Head of caudate nucleus (tissue), 42 donors: ENCODE measurements at places on chromosomes 3 and 15.

DNA sequence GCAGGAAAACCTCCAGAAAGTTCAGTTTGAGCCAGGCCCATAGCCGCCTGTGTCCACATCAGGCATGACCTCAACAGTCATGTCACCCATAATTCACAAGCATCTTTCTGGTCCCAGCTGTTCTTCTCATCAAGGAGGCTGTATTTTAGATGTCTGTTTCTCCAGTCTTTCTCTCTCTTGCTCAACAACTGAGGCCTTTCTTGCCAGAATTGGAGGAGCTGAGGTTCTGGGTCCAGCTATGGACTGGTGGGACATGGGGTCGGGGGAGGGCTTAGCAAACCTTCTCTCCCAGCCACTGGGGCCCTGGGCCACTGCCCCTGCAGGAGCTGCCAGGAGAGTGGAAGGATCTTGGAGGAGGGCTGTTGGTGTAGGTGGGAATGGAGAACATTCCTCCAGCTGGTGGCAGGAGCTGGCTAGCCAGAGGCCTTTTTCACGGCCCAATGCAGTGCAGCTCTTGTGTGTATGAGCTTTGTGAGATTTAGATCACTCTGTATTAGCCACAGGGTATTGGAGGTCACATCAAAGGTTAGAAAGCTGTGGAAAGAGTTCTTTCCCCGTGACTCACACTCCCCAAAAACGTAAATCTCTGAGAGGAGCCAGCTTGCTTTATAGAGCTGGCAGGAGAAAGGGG is 23.5 kb downstream of the MAGEF1 start:
- no peak for DNase-seq

- no peak for DNase-seq
Observed at GRCh38 chr3:5305684-5305989, 118.1 kb downstream of the EDEM1 start.

- DNase-seq: no peak
Observed at GRCh38 chr3:65975032-65975431, 63.7 kb downstream of the MAGI1 start.

DNA sequence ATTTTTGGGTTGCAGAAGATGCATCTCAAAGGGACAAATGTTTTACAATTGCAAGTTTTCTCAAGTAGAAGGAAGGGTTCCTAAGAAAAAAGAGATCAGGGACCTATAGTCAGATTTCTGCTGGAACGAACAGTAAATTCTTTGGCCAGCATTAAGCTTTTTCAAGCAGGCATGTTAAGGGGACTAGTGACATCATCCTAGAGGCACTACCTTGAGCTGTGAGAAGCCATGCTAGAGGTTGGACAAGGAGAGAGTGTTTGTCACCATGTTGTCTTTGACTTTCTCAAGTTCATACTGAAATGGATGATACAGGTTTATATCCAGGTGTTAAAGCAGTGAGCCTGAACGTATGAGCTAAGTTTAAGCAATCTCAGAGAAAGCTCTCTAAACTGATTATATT is 85.2 kb upstream of the WDR72 start:
- DNase-seq: no peak

- no peak for DNase-seq
Observed at GRCh38 chr15:56249092-56249491, 5.4 kb upstream of the RFX7 start.

DNA sequence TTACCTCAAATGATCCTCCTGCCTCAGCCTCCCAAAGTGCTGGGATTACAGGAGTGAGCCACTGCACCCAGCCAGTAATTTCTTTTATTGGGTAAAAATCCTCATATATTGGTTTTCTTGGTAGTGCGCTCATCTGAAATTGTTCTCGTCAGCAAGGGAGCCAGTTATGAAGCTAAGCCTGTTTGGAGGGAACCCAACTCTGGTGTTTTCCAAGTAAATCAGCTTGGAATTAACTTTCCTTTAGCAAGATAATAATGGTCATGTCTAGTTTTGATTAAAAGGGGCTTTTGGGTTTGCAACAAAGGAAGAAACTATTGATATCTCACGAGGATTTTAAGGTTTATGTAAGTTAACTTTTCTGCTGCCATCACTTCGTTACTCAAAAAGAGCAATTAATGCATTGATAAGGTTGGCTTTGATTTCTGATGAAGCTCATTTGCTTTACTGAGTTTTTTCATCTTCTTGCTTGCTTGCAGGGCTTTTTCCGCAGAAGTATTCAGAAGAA is 72.7 kb downstream of the RARB start:
- no peak for DNase-seq

DNA sequence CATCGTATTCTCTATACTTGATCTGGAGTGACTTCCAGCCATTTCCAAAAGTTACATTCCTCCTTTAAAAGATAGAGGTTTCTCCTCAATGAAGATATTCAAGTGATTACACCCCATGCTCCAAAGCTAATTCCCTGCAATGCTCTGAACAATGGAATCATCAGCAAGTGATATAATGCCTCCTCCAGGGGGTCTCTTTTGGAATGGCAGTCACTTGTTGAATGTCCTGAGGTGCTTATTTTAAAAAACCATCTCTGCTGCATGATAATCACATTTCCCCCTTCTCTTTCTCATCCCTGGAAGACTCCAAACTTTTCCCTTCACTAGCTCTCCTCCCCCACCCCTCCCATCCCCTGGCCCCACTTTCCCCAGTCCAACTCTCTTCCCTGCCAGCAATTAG is 2.6 kb downstream of the LHFPL4 start:
- no peak for DNase-seq

DNA sequence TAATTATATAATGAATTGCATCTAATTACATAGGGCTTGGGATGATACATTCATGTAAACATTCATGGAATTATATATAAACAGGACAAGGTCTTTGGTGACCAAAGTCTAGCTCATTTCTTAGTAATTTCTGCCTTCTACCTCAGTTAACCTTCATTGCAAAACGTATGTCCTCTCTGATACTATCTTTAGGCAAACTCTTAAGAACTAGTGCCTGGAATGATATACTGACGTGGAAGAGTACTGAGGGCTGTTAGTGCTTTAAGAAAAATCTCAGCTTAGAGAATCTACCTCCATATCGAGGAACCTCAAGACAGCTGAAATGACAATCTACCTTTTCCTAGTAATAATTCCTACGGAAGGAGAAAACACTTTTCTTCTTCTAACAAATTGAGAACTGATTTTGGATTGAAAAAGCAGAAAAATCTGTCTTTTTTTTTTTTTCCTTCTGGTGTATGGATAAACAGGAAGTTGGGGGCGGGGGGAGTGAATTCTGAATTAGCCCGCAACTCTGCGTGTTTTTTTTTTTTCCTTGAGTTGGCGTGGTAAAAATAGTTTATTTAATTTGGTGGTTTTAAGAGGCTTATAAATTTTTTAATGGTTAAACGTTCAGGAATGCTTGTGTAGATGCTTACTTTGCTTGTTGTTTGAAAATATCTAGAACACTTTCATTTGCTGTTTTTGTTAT is 43.2 kb downstream of the RARB start:
- DNase-seq: no peak

DNA sequence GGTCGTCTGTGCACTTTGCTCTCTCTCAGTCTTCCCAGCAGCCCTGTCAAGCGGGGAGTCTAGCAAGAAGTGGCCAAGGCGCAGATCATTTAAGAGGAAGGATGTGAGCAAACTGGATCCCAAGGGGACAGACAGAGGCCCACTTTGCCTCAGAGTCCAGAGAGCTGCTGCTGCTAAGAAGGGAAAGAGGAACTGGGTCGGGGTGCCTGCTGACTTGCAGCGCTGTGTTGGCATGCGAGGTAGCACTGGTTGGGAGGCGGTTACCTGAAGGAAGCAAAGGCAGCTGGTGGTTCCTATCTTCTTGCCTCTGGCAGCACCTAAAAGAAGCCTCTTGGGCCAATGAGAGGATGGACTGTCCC is 28.1 kb downstream of the SMAD3 start:
- peak; percentile 47 for DNase-seq

DNA sequence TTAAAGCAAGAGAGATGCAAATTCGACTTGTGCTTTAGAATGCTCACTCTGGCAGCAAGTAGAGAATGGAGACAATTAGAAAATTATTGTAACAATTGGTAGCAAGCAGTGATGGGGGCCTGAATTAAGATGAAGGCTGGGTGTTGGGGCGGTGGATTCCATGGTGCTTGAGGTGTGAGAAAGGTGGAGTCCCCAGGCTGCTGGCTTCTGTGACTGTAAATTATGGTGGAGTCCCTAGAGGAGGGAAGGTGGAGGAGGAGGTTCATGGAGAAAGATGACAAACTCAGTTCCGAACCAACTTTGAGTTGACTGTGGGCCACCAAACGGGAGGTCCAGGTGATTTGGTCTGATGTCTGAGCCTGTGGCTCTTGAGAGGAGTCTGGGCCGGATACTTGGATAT is 10.7 kb upstream of the SMAD3 start:
- no peak for DNase-seq

- no peak for DNase-seq
Observed at GRCh38 chr3:156388497-156389448, 166.1 kb downstream of the SSR3 start.

DNA sequence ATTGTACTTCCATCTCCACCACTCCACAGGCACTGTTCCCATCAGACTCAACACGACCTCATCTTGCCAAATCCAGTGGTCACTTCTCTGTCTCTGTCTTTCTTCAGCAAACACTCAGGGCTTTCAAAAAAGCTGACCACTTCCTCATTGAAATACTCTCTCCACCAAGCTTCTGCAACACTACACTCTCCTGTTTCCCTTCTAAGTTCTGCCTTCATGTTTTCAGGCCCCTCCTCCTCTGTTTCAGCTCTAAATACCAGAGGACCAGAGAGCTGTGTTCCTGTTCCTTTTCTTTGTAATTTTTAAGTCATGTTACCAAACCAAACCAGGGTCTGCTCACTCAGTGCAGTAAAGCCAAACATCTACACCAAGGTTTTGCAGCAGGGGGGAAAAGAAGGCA is 33.8 kb upstream of the ACP3 start:
- no peak for DNase-seq

DNA sequence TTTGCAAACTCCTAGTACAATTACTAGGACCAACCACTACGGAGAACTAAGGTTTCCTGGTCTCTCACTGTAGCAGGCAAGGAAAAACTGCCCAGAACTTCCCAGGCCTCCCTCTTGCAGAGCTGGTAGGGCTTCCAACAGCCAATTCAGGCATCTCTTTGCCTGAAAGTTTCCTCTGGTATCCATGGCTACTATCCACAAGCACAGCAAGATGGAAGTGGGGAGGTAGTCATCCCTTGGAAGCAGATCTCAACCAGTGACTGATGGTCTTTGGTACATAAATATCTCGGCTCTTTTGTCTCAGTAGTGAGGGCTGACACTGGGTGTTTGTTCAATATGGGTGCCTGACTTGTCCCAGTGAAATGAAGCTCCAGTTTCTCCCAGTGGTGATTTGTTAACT is 201.3 kb upstream of the MRPL3 start:
- no peak for DNase-seq

- no peak for DNase-seq
Observed at GRCh38 chr15:31228011-31228484, 98.6 kb upstream of the KLF13 start.

- no peak for DNase-seq
Observed at GRCh38 chr3:189772584-189772983, 141.4 kb downstream of the TP63 start.

DNA sequence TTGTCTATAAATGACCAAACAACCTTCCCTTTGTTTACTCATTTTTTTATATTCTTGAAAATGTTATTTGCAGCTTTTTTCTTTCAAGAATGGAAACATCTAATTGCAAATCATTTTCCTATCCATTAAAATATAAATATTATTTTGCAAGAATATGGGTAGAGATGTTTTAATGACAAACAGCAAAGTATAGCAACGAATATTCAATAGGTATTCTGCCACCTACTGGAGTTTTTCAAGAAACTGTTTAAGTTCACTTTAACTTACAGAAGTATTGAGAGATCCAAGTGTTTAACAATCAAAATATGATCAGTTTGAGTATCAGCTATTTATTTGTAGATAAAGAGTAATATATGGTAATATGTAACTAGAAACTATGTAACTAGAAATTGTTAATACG is 6.9 kb upstream of the EOGT start:
- DNase-seq: no peak

DNA sequence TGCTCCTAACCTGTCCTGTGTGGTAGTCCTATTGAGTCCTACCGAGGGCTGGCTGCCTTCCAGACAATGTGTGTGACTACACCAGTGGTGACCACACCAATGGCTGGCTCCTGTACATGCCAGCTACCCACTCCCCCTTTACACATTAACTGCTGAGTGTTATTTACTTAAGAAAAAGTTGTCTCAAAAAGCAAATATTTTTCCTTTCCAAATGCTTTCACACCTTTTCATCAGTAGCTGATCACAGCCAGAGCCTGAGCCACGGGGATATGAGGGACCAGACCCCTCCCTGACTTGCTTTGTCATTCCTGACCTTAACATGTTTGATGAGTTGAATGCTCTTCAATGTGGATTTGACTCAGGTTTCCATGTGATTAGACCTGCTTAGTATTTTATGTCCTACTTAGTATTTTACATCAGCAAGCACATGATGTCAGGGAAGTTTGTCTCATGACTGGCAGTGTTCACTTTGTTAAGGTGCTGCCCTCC is 29.6 kb upstream of the GREM1 start:
- DNase-seq: no peak

DNA sequence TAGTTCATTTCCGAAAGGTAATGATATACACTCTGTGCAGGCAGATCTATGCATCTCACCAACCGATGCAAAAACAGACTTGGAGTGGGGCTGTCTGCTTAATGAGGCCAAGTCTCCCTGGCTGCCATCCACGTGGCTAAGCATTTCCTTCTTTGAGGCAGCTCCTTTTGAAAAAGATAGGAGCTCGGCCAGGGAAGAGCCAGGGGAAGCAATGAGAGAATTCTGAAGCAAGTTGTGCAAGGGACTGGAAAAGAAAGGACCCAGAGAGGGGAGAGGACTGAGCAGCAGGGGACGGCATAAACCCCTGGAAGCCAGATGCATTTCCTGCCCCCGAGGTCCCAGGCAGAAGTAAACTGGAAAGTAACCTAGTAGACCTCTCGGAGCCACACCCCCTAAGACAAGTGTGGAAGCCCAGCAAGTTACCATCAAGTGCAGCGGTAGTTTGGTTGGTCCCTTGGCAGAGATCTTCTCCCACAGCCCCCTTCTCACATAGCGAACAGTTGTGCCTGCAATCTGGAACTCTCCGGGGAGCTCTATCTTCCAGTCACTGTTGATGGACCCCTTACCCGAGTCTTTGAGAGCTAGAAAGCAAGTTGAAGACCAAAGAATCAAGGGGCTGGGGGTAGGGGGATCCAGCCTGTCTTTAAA is 288.2 kb downstream of the ADAMTS17 start:
- no peak for DNase-seq

GRCh38 chr3:137845194-137845593 is 81.1 kb downstream of the SOX14 start:
- no peak for DNase-seq

- DNase-seq: no peak
Observed at GRCh38 chr3:194312743-194313281, 38.3 kb downstream of the CPN2 start.
